Brain pericyte (primary cell): ENCODE measurements at places on chromosomes 11 and 22.

GRCh38 chr11:66886671-66887221 lies 29.9 kb downstream of the LRFN4 start:
- no peak for DNase-seq

GRCh38 chr22:35033635-35034296 lies 32.2 kb upstream of the ISX start:
- no peak for DNase-seq

GRCh38 chr22:20204806-20205205 lies 54.0 kb upstream of the CCDC188 start:
- DNase-seq = no peak

DNA sequence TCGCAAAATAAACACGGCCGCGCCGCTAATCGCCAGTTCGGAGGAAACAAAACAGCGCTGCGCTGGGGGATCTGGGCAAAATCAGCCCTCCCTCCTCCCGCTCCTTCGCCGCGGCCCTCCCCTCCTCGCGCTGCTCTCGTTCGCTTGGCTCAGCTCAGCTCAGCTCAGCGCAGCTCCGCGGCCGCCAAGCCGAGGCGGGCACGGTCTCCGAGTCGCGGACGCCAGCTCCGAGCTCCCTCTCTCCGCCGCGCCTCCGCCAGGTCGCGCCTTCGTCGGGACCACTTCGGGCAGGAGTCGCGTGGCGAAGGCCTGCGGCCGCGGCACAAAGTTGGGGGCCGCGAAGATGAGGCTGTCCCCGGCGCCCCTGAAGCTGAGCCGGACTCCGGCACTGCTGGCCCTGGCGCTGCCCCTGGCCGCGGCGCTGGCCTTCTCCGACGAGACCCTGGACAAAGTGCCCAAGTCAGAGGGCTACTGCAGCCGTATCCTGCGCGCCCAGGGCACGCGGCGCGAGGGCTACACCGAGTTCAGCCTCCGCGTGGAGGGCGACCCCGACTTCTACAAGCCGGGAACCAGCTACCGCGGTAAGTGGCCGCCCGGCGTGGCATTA lies at the start of gene SPON1:
SPON1 (plus strand) TSS at position 162 of the 607 bp plus-strand sequence; CDS start at position 344, 182 bp downstream.
- no peak for DNase-seq

- no peak for DNase-seq
Measured at GRCh38 chr11:112999520-112999919, 38.3 kb downstream of the NCAM1 start.

DNA sequence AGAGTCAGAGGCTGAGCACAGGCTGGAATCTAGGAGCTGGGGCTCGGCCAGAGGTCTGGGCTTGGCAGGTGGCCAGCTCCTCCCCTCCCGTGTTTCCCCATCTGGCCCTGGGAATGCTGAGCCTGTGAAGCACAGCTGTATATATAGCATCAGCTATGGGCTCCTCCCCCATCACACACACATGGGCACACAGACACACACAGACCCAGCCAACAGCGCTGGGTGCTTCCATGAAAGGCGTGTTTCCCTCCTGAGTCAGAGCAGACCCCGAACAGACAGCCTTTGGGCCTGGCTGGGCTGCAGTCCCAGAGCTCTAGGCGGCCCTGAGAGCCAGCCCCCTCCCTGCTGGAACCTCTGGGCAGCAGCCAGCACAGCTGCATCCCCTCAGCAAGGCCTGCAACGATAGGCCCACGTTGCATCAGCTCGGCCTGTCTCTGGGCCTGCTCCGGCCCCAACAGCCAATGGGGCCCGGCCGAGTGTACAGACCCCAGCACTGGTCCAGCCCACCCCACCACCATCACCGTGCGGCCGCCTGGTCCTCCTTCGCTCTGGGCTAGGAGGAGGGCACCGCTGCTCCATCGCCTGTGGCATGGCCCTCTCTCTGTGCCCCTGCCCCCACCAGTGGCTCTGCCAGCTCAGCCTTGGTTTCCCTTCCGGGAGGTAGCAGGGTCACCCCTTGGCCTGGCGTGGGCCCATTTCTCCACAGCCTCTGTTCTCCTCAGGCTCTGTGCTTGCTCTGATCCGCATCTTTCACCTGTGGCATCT lies 7.6 kb upstream of the SERPINH1 start:
- peak; percentile 99 for DNase-seq

GRCh38 chr11:43555186-43555585 lies 125.4 kb upstream of the HSD17B12 start:
- no peak for DNase-seq

DNA sequence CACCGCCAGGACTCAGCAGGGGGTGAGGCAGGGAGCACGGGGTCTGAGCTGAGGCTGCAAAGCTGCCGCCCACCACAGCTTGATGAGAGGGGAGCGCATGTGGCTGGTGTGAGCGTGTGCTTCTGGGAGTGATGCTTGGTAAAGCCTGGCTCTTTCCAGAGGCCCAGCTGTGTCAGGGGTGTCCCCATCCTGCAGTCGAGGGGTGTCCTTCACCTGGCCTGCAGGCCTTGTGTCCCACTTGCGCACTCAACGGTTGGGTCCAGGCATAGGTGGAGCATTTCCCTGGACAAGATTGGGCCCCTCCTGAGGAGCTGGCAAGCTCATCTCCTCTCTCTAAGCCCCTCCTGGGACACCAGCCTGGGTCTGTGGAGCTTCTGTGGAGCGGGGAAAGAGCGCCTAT lies 273.9 kb downstream of the TBC1D22A start:
- no peak for DNase-seq

GRCh38 chr22:47071807-47072641 lies 309.6 kb downstream of the TBC1D22A start:
- DNase-seq = no peak

DNA sequence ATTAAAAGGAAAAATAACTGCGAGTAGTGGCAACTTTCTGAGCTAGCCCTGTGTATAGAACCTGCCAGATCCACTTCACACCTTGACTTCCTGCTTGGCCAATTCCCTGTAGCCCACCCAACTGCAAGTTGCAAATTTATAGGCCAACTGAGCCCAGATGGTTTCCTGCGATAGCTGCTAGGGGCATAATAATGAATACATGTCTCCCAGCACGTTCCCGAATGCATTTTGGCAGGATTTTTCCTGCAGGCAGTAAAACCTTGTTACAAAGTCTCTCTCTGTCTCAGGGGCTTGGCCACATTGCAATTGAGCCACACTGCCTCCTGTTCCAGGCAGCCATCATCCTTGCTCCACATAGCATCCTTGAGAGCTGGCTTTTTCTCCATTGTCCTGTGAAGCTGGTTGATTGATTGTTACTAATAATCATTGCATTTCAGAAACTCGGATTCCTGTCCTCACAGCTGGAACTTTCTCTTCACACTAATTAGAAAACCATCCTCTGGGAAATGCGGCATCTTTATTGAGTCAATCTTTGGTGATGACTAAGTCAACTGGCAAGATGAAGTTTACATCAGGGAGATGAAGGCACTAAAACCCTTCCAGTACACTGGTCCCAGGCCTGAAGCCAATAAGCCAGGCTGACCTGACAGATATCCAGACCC lies 18.6 kb upstream of the LMO2 start:
- no peak for DNase-seq

DNA sequence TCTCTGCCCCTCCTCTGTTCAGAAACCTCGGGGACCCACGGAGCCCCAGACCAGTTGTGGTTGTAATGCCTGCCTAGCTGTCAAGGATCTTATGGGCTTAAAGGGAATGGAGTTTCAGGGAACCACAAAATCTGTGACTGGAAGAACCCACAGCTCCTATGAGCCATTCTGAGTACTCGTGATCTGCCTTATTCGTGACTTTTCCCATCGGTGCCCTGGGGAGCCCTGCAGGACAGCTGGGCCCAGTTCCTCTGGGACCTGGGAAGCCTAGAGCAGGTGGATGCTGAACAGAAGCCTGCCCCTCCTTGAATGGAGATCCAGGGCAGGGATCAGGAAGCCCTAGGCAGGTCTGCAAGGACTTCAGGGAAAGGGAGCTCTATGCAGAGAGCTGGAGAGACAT lies 42.1 kb upstream of the TTC12 start:
- DNase-seq = no peak

GRCh38 chr11:59221441-59221840 lies 8.7 kb upstream of the MPEG1 start:
- DNase-seq = no peak

- DNase-seq = no peak
Measured at GRCh38 chr22:33296941-33297340, 238.8 kb upstream of the SYN3 start.

GRCh38 chr11:2074266-2074825 lies 64.8 kb downstream of the IGF2 start:
- no peak for DNase-seq

DNA sequence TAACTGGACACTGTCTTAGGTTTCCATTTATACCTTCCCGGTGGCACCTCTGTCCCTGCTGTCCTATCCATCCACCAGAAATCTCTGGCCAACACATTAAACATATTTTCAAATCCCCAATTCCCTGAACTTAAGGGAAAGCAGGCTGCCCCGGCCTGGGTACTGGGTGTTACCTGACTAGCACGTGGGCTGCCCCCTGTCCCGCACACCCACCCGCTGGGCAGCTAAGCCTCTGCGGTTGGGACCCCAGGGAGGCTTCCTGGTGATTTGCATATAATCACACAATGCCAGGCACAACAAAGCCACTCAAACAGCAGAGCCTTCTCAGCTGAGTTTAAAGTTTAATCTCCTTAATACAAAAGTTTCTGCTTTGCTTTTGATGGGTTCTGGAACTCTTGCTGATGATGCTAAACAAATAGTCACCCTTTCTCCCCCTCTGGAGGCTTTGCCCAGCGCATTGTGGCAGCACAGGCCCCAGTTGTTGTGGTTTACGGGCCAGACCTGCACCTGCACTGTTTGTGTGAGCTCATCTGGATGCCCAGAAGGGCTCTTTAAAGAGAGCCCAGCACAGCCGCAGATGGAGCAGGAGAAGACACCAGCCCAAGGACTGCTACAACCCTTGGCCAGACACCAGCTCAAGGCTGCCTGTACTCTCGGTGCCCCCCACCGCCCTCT lies 59.9 kb upstream of the POU2AF1 start:
- DNase-seq = no peak

DNA sequence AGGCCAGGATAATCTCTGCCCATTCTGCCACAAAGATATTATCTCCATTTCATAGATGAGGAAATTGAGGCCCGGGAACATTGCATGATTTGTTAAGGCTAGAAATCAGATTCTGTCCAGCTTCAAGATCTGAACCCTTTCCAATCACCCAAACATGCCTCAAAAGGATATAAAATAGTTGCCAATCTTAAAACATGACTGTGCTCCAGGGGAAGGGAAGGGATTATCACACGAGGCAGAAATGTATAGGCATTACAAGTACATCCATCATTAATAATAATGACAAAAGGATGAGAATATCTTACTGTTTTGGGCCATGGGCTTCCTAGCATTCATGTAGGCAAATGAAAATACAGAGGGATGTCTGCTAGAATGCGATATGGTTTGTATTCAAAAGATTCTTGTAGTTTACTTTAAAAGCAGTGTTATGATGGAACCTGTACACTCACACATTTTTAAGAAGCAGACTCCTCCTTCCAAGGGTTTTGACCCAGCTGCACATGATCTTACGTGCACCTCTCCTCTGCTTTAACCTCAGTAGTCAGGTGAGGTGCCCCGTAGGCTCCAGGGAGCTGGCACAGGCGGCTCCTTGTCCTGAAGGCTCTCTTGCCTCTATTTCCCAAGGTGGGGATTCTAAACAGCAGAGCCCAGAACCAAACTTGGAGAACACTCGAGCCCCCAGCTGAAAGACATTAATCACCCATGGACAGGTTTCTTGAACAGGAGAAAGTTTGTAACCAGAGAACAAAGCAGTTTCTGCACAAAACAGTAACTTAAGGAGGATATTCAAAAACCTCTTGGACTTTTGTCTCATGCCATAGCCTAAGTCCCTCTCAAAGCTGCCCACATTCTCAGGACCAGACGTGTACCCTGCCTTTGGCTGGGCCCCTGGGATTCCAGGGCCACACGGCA lies 36.0 kb downstream of the PARVA start:
- no peak for DNase-seq

- DNase-seq = no peak
Measured at GRCh38 chr11:12434325-12434654, 56.9 kb downstream of the PARVA start.

DNA sequence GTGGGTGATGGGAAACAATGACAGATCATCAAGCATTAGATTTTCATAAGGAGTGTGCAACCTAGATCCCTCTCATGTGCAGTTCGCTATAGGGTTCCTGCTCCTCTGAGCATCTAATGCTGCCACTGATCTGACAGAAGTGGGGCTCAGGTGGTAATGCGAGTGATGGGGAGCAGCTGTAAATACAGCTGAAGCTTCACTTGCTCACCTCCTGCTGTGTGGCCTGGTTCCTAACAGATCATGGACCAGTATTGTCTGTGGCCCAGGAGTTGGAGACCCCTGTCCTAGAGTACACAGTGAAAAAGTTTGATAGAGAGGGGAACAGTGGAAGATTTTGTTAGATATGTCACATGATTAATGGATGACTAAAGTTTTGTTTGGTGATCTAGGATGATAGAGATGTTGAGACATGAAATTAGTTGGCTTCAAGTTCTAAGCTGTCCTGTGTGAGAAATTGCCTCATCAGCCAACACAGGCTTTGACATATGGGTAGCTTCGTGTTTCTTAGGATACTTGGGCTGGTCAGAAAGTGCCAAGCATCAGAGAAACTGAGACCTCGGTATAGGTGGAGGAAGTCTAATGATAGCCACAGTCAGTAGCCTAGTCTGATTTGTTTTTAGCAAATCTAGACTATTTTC lies 47.4 kb downstream of the ARHGEF12 start:
- DNase-seq = no peak

DNA sequence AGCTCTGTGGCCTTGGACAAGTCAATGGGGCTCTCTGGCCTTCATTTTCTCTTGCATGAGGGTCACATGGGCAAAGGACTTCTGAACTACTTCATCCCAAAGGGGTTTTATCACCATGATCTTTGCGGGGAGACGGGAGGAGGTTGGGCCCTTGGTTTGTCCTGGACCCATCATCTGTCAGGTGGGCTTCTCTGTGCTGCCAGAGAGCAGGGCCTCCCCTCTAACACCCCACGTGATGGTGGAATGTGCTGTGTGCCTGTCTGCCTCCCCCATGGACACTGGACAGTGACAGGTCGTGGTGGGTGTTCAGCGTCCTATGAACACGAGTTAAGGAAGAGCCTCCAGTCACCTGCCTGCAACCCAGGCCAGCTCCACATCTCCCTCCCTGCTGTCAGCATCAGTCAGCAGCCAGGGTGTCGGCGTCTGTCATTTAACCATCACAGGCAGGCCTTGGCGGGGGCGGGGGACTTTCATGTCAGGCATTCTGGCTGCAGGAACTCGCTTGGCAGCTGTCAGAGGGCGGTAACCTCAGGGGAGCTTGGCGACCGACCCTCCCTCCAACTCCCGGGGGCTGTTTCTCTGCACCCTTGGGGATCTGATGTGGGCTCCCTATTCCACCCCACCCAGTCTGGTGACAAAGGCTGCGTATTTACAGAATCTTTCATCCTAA lies 2.6 kb upstream of the SUN2 start:
- no peak for DNase-seq

- no peak for DNase-seq
Measured at GRCh38 chr11:77467993-77468392, 5.9 kb downstream of the PAK1 start.

- DNase-seq = no peak
Measured at GRCh38 chr11:134539285-134539684, 127.2 kb upstream of the B3GAT1 start.

GRCh38 chr22:37276776-37277175 lies 5.5 kb upstream of the CYTH4 start:
- DNase-seq = no peak

- no peak for DNase-seq
Measured at GRCh38 chr11:17538054-17538453, 6.2 kb downstream of the USH1C start.

- peak; percentile 87 for DNase-seq
Measured at GRCh38 chr22:25488244-25489020, 76.0 kb upstream of the GRK3 start.

- no peak for DNase-seq
Measured at GRCh38 chr22:28931844-28932567, 48.6 kb downstream of the ZNRF3 start.

- DNase-seq = no peak
Measured at GRCh38 chr22:22855617-22856308, 31.9 kb upstream of the IGLL5 start.
